Uterus (tissue), 4 donors: ENCODE measurements at places on chromosomes 6 and 20.

DNA sequence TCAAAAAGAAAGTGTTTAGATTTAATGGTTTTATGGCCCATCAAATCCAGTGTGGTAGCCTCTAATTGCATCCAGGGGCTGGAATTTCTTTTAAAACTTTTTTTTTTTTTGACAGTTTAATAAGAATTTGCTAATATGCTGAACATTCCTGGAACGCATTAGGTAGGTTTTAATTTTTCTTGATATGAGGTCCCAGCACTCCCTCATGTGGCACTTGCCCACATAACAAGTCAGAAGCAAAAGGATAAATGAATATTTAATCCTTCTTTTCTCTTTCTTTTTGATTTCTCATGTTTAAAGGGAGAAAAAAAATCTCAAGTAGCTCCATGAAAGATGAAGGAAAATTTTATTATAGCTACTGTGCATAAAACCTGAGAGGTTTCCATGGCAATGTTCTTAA lies 13.5 kb downstream of the HAO1 start:
- DNase-seq = no peak

DNA sequence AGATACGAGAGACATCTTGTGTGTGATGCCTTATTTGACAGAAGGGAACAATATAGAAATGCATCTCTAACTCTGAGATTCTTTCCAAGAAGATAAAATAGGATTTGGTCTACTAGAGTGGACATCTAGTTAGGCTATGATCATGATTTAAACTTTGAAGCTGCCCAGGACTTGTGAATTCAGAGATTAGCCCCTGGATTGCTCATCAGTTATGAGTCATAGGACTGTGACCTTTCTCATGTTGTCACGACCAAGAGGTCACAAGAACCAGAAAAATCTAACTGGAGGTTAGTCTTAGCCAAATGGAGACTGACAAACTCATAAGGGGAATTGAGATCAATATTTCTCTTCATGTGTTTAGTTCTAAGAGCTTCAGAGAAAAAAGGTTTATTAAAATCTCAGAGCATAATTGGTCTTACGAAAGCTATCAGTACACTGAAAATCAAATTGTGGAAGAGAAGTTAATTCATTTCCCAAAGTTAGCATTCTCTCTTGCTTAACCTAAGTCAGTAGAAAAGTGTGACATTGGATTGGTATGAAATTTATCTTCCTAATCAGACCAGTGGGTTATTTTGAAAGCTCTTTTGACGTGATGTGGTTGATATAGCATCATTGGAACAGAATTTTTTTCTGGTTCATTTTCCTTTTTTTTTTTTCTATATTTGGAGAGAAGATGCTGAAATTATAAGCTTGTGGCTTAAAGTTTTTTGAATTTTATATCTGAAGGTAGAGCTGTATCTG lies 245.7 kb downstream of the RNF144B start:
- no peak for DNase-seq

DNA sequence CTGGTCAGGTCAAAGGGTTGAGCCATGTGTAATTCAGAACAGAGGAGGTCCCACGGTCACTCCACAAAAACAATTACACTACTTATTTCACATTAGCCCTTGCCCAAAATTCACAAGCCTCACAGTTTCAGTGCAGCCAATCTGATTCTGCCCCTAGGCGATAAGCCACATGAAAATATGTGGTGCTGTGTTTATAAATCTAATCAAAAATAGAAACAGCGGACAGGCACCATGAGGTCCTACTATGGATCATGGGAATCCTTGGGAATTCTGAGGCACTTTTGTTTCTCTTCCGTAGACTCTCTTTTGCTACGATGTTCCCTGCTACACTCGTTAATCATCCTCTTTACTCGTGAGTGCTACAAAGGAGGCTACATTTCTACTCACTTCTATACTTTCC lies 476.1 kb downstream of the TFAP2A start:
- no peak for DNase-seq

DNA sequence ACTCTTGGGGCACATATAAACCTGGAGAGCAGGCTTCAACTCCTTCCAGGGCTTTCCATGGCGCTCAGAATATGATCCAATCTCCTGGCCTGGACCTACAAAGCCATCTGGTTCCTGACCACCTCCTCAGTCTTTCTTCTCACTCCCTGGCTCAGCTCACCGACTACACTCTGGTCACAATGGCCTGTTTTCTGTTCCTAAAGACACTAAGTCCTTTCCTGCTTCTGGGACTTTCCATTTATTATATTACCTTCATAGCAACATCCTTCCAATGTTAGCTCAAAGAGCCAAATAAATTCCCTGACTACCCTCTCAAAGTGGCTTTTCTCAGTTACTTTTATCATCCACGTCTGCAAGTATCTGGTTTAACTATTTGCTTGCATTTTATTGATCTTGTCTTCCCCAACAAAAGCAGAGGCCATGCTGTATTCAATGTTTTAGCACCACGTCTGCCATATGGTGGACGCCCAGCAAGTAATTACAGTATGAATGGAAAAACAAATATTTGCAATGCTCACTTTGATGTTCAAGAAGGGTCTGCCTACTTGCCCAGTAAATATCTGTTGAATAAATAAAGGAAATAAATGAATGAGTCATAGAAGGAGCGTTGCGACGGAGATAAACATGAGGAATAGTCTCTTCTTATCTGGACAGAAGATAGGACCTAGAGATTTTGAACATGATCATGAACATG lies 328.4 kb downstream of the ESR1 start:
- DNase-seq = no peak

DNA sequence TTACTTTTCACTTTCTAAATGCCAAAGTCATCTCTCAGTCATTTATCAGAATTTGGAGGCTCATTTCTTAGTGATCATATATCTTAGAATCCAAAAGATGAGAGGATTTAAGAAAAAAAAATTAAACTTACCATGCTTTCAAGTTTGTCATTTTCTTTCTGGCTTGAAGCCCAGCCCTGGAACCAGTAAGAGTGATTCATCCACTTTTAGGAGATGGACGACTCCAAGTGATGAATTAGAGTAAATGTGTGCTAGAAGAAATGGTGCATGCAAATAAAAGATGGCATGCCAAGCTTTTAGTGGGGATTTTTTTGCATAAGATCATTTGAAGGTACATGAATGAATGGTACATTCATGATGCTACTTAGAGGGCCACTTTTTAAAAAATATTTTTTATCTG lies 20.1 kb downstream of the PLCB1 start:
- no peak for DNase-seq

GRCh38 chr6:11384531-11385309 lies 152.3 kb upstream of the NEDD9 start:
- DNase-seq = no peak

DNA sequence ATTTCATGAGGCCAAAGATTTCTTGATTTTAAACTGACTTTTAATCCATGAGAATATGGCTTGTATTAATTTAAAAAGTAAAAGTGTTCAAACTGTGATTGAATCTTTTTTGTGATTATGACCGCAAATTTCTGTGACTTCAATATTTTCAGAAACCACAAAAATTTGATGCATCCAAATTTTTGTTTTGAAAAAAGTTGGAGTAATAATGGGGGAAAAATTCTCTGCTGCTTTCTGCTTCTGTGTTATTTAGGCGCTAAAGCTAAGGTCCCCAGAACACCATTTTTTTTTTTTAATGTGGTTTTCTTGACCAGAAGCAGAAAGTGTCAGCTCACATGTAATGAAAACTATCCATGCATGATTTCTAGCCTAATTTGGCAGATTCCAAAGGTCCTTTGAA lies 65.3 kb downstream of the GRIK2 start:
- DNase-seq = no peak

GRCh38 chr20:19375395-19375794 lies 163.0 kb downstream of the SLC24A3 start:
- no peak for DNase-seq

- DNase-seq = no peak
Observed at GRCh38 chr20:39342463-39342862, 380.3 kb downstream of the DHX35 start.

DNA sequence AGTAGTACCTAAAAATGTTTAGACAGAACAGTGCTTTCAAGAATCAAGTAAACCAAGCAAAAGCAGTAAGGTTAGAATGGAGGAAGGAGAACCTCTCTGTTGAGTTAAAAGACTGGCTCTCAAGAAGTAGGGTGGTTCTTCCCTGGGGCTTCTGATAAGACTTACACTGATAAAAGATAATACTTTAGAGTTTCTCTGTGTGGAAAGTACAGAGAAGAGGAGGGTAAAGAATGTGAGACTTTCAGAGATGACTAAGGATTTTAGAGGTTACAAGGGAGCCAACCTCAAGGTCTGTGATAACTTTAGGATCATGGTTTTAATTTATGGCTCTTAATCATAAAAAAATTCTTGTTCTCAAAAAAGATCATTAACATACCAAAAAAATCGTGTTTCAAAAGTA lies 30.9 kb upstream of the ALDH8A1 start:
- DNase-seq = no peak

DNA sequence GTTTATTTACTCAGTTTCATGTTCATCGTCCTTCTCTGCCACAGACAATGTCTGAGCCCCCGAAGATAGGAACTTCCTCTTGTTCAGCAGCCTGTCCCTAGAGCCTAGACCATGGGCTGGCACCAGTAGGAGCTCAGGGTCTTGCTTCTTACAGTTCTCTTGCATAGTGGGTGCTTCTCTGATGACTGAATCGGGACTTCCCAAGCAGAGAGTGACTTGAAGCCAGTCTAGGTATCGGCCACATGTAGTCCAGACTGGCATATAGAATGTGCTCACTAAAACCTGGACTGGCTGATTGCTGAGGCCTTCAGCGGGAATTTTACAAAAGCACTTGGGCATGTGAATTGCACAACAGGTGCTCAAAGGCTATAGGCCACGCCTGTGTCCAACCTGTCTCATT lies 52.0 kb downstream of the PRDM1 start:
- no peak for DNase-seq

- no peak for DNase-seq
Observed at GRCh38 chr6:34234667-34235306, 1.9 kb upstream of the HMGA1 start.

DNA sequence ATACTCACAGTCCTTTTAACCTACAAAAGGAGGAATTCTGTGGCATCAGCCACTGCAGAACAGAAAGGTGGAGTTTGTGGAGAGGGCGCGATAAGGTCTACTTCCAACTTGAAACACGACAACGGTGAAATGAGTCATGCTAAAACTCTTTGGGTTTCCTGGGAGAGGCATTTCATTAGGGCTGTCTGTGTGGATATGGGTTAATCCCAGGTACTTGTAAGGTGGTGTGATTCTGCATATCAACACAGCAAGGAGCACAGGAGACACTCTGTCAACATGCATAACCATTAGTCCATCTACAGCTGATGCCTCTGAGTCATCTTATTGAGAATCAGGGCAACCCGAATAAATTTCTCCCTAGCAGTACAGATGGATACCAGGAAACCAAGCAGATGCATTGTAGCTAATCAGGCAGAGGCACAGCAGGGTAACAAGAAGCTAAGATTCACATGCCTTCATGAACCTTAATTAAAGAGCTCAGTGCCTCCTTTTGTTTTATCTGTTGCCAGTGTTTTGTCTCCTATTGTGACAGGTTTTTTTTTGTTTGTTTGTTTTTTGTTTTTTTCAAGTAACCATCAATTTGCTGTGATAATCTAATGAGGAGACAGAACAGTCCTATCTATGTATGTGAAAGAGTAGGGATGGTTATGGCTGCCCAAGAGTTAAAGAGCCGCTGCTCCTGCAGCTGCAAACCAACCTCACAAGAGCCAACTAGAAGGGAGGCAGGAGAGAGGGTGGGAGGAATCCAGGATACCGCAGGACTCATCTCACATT lies 315.8 kb upstream of the SOX4 start:
- no peak for DNase-seq

DNA sequence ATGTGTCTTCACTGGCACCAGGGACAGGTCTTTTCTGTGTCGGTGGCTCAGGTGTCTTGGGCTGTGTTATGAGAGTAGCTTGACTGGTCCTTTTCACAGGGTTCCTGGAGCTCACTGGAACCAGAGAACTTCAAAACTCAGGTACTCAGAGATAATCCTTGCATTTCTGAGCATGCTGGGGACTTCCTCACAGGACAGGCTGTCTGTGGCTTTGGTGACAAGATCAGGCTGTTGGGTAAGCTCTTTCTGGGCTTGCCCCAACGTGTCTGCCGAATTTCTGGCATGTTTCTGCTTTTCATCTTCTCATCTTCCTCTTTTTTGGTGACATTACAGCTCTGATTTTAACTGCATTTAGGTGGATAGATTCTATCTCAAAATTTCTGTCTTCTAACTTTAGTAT lies 270.0 kb downstream of the CDH26 start:
- no peak for DNase-seq
